ENCODE measurements at places on chromosomes 16 and 17.

- no peak for DNase-seq
Measured at GRCh38 chr17:35743626-35744328, 9.3 kb downstream of the GAS2L2 start.

DNA sequence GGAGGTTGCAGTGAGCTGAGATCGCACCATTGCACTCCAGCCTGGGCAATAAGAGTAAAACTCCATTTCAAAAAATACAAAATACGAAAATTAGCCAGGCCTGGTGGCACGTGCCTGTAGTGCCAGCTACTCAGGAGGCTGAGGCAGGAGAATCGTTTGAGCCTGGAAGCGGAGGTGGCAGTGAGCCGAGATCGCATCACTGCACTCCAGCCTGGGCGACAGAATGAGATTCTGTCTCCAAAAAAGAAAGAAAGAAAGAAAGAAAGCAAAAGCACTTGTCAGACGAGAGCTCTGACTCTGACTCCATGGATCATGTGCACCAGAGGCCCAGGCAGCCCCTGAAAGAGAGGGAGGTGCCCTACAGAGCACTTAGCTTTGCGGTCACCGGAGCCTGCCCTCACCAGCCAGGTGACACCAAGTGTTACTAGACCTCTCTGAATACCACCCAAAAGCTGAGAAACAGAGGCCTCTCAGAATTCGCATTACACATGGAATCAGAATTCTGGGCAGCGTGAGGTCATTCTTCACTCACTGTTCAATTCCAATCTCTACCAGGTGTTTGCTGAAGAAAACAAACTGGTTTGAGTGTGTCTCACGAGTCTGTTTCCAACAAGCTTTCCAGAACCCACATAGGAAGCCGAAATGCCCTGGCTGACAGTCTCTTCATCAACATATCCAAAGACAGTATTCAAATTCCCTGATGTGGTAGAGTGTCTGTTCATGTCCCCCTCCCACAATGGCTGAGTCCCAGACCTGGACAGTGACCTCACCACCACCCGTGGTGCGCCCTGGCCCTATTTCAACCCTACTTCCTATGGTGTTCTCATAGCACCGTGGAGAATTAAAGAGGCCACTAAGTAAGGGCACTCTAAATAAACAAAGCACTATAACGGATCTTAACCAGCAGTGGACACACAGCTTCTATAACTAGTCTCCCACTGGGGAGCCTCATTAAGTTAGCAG is 1.5 kb downstream of the FLCN start:
- no peak for DNase-seq

DNA sequence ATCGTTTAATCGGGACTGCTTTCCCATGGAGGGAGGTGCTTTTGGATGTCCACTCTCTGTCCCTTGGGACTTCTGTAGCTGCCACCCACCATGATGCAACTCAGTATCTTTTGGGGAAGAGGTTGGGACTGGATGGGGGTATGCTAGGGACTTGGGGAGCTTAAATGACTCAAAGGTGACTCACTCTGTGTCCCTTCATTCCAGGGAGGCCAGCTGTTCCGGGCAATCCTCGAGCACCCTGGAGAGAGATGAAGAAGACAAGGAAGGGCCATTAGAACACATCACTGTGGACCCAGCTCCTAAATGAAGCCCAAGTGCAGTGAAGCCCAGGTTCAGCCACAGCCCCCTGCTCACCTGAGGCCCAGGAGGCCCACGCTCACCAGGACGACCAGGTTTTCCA is 4.6 kb downstream of the COL1A1 start:
- no peak for DNase-seq

DNA sequence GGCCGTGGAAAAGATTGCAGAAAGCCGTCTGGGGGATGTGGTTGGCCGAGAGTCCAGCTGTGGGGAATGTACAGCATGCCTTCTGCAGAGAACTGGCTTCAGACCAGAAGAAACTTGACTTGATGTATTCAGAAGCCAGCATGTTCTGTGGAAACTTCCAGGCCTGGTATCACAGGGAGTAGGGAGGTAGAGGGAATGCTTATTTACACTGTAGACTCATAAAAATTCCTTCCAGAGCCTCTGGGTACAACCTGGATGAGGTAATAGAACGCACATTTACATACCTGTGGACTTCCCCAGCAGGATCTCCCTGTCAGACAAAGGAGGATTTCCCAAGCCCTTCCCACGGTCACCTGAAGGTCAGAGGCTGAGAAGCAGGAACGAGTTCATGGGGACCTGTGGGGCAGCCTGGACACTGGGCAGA is 11.8 kb upstream of the GAS7 start:
- DNase-seq: no peak

- DNase-seq: no peak
Measured at GRCh38 chr17:80789356-80789902, 202.2 kb upstream of the CHMP6 start.

DNA sequence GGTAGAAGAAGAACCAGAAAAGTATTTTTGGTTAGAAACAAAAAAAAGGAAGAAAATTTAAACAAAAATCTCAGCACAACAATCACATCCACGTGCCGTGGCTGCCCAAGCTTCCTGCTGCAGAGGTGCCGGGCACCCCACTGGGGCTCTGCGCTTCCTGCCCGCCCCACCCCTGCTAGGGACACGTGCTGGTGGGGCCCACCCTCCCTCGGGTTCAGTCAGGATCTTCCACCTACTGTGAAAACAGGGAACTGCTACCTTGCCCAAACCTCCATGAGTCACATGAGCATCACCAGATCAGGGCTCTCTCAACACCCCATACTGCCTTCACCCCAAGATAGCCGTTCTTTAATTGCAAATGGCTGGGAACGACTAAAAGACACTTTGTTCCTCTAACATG is 24.4 kb upstream of the CYTH1 start:
- no peak for DNase-seq

DNA sequence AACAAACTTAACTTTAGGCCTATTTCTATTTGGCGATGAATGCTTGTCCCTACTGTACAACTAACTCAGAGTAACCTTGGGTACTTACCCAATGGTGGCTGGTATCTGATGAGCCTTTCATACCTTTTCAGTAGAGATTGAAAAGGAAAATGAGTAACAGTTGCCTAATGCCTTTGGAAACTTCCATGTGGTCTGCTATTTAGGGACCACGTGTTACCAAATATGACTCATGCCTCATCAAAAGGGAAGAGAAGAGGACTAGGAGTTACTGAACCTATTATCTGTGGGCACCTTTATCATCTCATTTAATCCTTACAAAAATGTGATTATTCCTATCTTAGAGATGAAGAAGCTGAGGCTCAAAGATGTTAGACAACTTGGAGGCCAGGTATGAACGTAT is 8.1 kb downstream of the MYOCD start:
- DNase-seq: no peak

GRCh38 chr16:4016005-4016352 is 100.3 kb downstream of the ADCY9 start:
- DNase-seq: no peak
